ENCODE measurements at places on chromosomes 6 and 20. TPM values are rescaled to one million over a fixed set of nuclear protein-coding genes. Genes with fewer than 3 reads are reported as not detected.

DNA sequence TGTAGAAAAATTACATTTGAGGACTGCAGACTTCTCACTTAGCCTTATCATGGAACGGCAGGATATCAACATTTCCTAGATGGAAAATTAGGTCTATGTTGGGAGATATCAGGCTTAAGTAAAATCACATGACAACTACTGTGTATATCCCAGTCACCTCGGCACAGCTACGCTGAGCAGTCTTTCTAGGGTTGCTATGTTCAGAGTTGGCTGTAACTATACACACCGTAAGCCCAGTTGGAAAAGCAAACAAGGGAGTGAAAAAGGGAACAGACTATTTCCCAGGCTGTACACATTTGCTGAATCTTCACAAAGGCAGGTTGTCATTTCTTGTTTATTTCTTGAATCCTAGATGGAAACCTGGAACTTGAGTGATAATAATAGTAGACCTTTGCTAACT is 80.7 kb upstream of the PTPRK start:
- H3K4me1 ChIP-seq: peaks cover 24% of the 10 kb centered on the region
- H3K4me3 ChIP-seq: no peak overlapping the region

The RAD21L1 gene
- total RNA-seq: not detected

- no peak for DNase-seq
- peaks cover 3% of the 10 kb centered on the region for H3K27me3 ChIP-seq
- peaks cover 56% of the 10 kb centered on the region for H3K4me1 ChIP-seq
- no peaks in the 10 kb centered on the region for H3K36me3 ChIP-seq
These were observed 24.6 kb downstream of the DLL1 start for GRCh38 chr6:170266061-170266825.

DNA sequence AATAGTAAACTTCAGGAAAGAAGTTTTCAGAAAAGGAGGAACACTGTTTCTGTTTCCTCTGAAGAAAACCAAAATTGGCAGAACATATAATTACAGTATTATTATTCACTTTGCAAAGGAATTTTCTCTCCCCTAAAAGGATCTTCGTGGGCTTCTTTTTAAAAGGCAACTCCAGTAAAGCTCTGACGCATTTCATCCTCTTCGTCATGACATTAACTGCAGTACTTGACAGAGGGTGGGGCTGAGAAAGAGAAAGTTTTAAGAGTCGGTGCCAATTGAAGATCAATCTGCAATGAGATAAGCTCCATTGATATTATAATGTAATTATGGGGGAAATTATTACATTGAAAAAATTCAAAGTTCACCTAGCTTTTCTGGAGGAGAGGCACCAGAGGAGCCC is 75.8 kb downstream of the MYB start:
- no peaks in the 10 kb centered on the region for H3K36me3 ChIP-seq
- H3K27me3 ChIP-seq: peaks cover 11% of the 10 kb centered on the region
- no peak for DNase-seq
- H3K4me1 ChIP-seq: peaks cover 7% of the 10 kb centered on the region

- peak overlapping the region; percentile 75 for H3K4me3 ChIP-seq
- DNase-seq: peak; percentile 29
- peak overlapping the region; percentile 93 for H3K27ac ChIP-seq
- peaks cover 24% of the 10 kb centered on the region for H3K27me3 ChIP-seq
- H3K4me1 ChIP-seq: peaks cover 26% of the 10 kb centered on the region
These were observed 917 bp upstream of the TEAD3 start for GRCh38 chr6:35497571-35498421.

The SLC2A10 gene
- total RNA-seq: 16.1 TPM

GRCh38 chr6:109255946-109256640 is 126.2 kb downstream of the CD164 start:
- peak overlapping the region; percentile 31 for H3K27ac ChIP-seq
- no peaks in the 10 kb centered on the region for H3K27me3 ChIP-seq

- H3K27me3 ChIP-seq: peaks cover 9% of the 10 kb centered on the region
- H3K4me1 ChIP-seq: peaks cover 7% of the 10 kb centered on the region
- no peak overlapping the region for H3K27ac ChIP-seq
- no peak overlapping the region for H3K4me3 ChIP-seq
- DNase-seq: no peak
- no peaks in the 10 kb centered on the region for H3K36me3 ChIP-seq
These were observed 546.5 kb downstream of the PRKN start for GRCh38 chr6:162181111-162181510.

DNA sequence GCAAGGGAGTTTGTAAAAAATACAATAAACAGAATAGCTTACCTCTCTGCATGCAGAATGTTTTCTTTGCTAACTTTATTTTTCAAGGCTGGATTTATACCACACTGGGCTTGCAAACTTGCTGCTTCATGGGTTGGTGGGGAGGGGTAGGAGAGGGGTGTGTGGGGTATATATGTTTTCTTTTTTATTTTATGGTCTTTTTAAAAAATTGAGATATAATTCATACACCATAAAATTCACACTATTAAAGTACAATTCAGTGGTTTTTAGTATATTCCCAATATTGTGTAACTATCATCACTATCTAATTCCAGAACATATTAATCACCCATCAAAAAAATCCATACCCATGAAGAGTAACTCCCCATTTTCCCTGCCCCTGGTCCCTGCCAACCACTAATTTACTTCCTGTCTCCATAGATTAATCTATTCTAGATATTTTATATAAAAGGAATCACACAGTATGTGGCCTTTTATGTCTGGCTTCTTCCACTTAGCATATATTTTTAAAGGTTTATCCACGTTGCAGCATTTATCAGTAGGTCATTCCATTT is 14.3 kb upstream of the TRPC4AP start:
- no peaks in the 10 kb centered on the region for H3K27me3 ChIP-seq
- H3K27ac ChIP-seq: no peak overlapping the region
- DNase-seq: no peak

Measured in progenitor cell of endocrine pancreas (in vitro differentiated cells).